ENCODE measurements at places on chromosomes 5 and 9.

DNA sequence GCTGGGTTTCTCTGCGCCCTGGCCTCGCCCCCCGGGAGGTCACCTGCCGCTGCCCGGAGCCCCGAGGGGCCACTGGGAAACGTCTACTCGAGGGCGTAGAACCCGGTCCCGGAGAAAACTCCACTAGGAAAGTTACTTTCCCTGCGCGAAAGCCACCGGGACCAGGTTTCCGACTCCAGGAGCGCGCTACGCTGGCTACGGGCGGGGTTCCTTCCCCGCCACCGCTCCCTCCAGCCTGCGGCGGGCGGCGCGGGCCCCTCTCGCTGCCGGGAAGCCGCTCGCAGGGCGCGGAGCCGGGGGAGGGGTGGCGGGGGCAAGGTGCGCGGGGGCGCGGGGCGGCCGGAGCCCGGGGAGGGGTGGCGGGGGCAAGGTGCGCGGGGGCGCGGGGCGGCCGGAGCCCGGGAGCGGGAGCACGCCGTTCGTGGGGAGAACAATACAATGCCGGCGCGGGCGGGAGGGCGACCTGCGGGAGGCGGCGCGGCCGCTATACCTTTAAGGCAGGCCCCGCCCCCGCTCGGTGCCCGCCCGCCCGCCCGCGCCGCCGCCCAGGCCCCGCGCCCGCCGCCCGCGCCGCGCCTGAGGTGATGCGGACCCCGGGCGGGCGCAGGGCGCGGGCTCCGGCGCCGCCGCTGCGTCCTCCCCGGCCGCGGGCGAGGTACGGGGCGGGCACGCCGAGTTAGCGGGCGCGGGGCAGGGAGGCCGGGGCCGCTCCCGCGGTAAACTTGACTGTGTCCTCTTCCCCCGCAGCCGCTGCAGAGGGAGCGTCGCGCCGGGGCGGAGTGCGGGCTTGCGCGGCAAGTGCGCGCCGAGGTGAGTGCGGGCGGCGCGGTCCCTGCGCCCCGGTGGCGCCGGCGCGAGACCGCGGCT lies 278.1 kb downstream of the AOPEP start:
- DNase-seq, result peak; percentile 64

- no peak for DNase-seq
Measured at GRCh38 chr9:33426843-33427293, 20.5 kb downstream of the AQP3 start.

- no peak for DNase-seq
Measured at GRCh38 chr5:151950706-151951105, 26.1 kb upstream of the GLRA1 start.

GRCh38 chr9:107717529-107718314 lies 228.2 kb upstream of the KLF4 start:
- DNase-seq, result peak; percentile 57

- DNase-seq, result no peak
Measured at GRCh38 chr5:39120052-39120420, 45.8 kb upstream of the RICTOR start.

DNA sequence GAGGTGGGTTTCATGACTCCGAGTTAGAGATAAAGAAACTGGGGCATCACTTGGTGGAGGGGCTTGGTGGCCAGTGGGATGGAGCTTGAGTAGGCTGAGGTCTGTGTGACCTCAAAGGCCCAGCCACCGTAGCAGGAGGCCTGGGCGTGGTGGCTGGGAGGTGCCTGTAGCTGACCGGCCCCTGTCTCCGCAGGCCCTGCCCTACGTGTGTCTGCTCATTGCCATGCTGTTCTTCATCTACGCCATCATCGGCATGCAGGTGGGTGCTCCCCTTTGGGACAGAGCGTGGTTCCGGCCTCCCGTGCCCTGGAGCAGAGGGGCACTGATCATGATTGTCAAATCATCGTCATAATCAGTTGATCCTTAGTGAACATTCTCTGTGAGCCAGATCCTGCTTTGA lies 196.2 kb downstream of the CACNA1B start:
- no peak for DNase-seq

- DNase-seq, result no peak
Measured at GRCh38 chr9:14618836-14619420, 74.3 kb downstream of the ZDHHC21 start.

- DNase-seq, result no peak
Measured at GRCh38 chr5:72383280-72383679, 63.1 kb downstream of the PTCD2 start.

DNA sequence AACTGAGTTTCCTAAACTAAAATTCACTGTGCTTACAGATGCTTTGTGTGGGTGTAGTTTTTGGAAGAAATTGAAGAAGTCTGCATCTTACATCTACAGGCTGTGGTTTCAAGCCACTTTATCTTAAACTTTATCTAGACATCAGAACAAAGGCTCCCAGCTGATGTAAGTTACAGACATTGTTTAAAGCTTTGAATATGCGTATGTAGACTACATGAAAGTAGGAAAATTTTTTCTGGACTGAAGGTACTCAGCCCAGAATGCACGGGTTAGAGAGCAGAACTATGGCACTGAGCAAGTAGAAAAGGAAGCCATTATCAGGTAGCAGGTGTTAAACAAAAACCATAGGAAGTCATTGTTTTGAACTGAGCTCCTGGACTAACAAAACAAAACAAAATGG lies 185.4 kb downstream of the TTC39B start:
- DNase-seq, result no peak

- no peak for DNase-seq
Measured at GRCh38 chr5:169426784-169427183, 125.8 kb upstream of the SLIT3 start.

DNA sequence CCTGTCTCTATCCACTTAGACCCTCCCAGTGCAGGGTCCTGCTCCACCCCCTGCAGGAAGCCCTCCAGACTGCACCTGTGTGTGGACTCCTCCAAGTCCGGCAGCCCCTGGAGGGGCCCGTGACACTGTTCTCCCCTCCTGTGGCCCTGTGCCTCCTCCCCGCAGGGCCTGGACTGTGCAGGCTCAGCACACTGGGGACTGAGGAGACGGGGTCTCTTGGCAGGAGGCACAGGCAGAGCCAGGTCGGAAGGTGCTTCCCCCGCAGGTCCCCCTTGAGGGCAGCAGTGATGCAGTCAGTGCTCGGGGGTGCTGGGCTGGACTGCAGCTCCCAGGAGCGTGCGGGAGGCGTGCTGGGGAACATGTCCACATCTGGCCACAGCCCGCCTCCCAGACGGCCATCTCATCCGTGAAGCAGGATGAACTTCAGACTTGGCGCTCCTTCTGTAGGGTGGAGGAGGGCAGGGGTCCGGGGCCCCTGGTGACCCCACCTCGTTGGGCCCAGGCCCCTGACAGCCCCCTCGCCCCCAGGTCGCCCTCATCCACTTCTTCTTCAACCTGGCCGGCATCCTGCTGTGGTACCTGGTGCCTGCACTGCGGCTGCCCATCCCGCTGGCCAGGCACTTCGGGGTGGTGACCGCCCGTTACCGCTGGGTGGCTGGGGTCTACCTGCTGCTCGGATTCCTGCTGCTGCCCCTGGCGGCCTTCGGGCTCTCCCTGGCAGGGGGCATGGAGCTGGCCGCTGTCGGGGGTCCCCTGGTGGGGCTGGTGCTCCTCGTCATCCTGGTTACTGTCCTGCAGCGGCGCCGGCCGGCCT lies 4.9 kb downstream of the SLC34A3 start:
- no peak for DNase-seq

GRCh38 chr9:121447321-121447834 lies 52.3 kb downstream of the GGTA1 start:
- DNase-seq, result peak; percentile 51

GRCh38 chr5:170161069-170161468 lies 55.4 kb downstream of the FOXI1 start:
- no peak for DNase-seq

DNA sequence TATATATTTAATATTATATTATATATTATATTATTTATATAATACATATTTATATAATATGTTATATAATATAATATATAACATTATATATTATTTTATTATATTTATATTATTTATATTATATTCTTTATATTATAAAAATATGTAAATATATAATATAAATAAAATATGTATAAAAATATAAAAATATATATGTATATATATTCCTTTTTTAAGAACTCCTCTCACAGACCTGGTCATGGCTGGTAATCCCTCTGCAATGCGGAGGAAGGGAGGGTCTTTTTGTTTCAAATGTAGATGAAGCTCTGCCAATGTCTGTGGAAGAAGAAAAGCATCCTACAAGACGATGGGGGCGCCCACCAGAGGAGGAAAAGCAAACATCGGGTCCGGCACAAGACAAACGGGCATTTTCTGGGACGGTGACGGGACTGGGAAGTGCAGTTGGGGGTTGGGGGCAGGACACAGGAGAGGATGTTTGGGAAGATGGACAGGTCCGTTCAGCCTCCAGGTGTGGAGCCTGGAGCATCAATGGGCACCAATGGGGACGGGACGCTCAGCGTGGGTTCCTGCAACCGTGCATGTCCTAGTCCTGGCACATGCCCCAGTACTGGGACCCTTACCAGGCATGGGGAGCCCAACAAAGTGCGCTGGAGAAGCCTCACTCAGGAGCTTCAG lies 194.0 kb downstream of the IRX1 start:
- no peak for DNase-seq
